Mesothelial cell of epicardium (in vitro differentiated cells): ENCODE measurements at places on chromosomes 1 and 21. TPM values are rescaled to one million over a fixed set of nuclear protein-coding genes. Genes with fewer than 3 reads are reported as not detected.

- no peak overlapping the region for H3K4me3 ChIP-seq
- H3K27ac ChIP-seq = no peak overlapping the region
- no peaks in the 10 kb centered on the region for H3K4me1 ChIP-seq
- no peak for DNase-seq
- H3K36me3 ChIP-seq = no peaks in the 10 kb centered on the region
Observed at GRCh38 chr1:67648582-67649326, 36.2 kb upstream of the GADD45A start.

Gene TOE1
- total RNA-seq = 10.9 to 14.0 TPM (median 13.2 TPM) in 3 replicates

DNA sequence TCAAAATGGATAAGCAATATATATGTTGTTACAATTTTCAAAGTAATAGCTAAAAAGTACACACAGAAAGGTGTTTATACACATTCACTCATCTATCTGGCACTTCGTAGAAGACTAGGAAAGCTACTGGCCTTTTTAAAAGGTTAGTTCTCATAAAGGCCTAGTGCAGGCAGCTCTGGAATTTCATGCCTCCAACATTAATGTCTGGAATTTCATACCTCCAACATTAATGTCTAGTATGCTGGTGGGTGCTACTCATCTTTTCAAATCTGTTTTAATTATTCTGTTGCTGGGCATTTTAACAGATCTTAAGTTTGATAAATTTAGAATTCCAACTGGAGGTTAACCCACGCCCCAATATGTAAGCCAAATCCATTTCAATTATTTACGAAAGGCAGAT is 124.2 kb downstream of the AKT3 start:
- peak overlapping the region; percentile 86 for H3K27ac ChIP-seq
- no peaks in the 10 kb centered on the region for H3K27me3 ChIP-seq
- no peak for DNase-seq
- H3K4me3 ChIP-seq = no peak overlapping the region

DNA sequence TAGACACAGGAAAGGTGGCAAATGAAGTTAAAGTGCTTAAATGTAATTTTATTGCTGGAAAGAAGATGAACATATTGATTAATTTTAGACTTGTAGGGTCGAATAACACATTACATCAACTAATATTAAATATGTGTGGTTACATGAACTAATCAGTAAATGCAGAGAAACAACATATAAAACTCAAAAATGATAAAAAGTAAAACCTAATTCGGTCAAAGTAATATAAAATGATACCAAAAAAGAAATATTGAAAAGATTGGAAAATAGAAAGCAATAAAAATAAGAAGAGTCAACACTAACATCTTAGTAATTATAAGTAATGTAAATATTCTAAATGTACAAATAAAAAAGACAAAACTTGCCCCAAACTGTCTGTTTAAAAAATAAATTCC is 43.3 kb downstream of the CD53 start:
- no peaks in the 10 kb centered on the region for H3K27me3 ChIP-seq
- H3K27ac ChIP-seq = no peak overlapping the region
- no peaks in the 10 kb centered on the region for H3K36me3 ChIP-seq
- H3K4me1 ChIP-seq = no peaks in the 10 kb centered on the region
- no peak overlapping the region for H3K4me3 ChIP-seq
- DNase-seq = no peak

- DNase-seq = no peak
- no peak overlapping the region for H3K4me3 ChIP-seq
- peaks cover 6% of the 10 kb centered on the region for H3K36me3 ChIP-seq
- no peak overlapping the region for H3K27ac ChIP-seq
Observed at GRCh38 chr1:229248821-229249817, 21.8 kb upstream of the RAB4A start.

Gene TAL1
- 0.09 to 0.24 TPM in 2 of 3 replicates, not detected in the other for total RNA-seq

GRCh38 chr1:62381831-62382657 is 54.8 kb upstream of the USP1 start:
- DNase-seq = no peak
- no peaks in the 10 kb centered on the region for H3K36me3 ChIP-seq
- H3K27me3 ChIP-seq = no peaks in the 10 kb centered on the region
- H3K4me3 ChIP-seq = no peak overlapping the region
- no peak overlapping the region for H3K27ac ChIP-seq

GRCh38 chr1:4177425-4178150 is 277.5 kb upstream of the C1orf174 start:
- peaks cover 14% of the 10 kb centered on the region for H3K27me3 ChIP-seq
- no peak overlapping the region for H3K4me3 ChIP-seq
- H3K4me1 ChIP-seq = no peaks in the 10 kb centered on the region
- H3K27ac ChIP-seq = no peak overlapping the region
- H3K36me3 ChIP-seq = no peaks in the 10 kb centered on the region
- no peak for DNase-seq

Gene SPATA17
- 1.5 to 2.9 TPM (median 2.3 TPM) in 3 replicates for total RNA-seq

- no peak overlapping the region for H3K4me3 ChIP-seq
- DNase-seq = no peak
- peaks cover 13% of the 10 kb centered on the region for H3K36me3 ChIP-seq
Observed at GRCh38 chr1:27542463-27543273, 52.7 kb upstream of the WASF2 start.

- no peak for DNase-seq
- peaks cover 15% of the 10 kb centered on the region for H3K4me1 ChIP-seq
- H3K4me3 ChIP-seq = peak overlapping the region; percentile 9
- peaks cover 9% of the 10 kb centered on the region for H3K36me3 ChIP-seq
Observed at GRCh38 chr21:34552360-34553098, 40.5 kb upstream of the KCNE1 start.

- no peaks in the 10 kb centered on the region for H3K27me3 ChIP-seq
Observed at GRCh38 chr1:91529856-91530255, 29.2 kb downstream of the CDC7 start.

GRCh38 chr1:54510715-54511270 is 37.2 kb upstream of the ACOT11 start:
- H3K4me3 ChIP-seq = no peak overlapping the region
- H3K4me1 ChIP-seq = no peaks in the 10 kb centered on the region
- no peak for DNase-seq

DNA sequence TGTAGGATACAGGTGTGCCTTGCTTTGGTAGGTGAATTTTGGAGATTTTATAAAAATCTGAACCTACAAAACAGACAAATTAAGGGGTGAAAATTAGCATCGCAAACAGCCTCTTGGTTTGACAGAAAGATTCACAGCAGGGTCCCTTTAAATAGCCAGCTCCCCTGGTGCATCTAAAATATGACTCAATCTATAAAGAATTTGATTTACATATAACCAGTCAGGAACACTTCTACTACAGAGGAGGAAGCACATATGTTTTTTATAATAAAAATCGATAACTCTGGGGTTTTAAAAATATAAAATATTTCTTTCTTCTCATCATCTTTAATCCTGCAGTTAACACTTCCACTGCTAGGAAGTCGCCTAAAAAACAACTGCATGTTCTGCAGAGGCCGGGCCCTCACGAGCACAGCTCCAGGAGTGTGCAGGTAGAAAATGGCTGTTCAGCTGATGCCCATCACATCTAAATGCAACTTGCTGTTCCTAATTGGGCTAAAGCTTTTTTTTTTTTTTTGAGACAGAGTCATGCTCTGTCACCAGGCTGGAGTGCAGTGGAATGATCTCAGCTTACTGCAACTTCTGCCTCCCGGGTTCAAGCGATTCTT is 203.4 kb downstream of the HS2ST1 start:
- no peak overlapping the region for H3K27ac ChIP-seq
- peaks cover 12% of the 10 kb centered on the region for H3K4me1 ChIP-seq
- H3K27me3 ChIP-seq = no peaks in the 10 kb centered on the region
- no peak overlapping the region for H3K4me3 ChIP-seq
- no peaks in the 10 kb centered on the region for H3K36me3 ChIP-seq

Gene MROH9
- not detected in 3 replicates for total RNA-seq

- H3K27ac ChIP-seq = peak overlapping the region; percentile 62
- peaks cover 4% of the 10 kb centered on the region for H3K4me1 ChIP-seq
- H3K27me3 ChIP-seq = no peaks in the 10 kb centered on the region
- H3K4me3 ChIP-seq = no peak overlapping the region
Observed at GRCh38 chr1:44970317-44970716, 16.1 kb downstream of the EIF2B3 start.

Gene SLC30A10
- 0.90 to 1.6 TPM (median 1.1 TPM) in 3 replicates for total RNA-seq

- no peaks in the 10 kb centered on the region for H3K4me1 ChIP-seq
- H3K4me3 ChIP-seq = no peak overlapping the region
- no peaks in the 10 kb centered on the region for H3K36me3 ChIP-seq
- no peak overlapping the region for H3K27ac ChIP-seq
Observed at GRCh38 chr1:215677112-215677511, 110.0 kb downstream of the KCTD3 start.

DNA sequence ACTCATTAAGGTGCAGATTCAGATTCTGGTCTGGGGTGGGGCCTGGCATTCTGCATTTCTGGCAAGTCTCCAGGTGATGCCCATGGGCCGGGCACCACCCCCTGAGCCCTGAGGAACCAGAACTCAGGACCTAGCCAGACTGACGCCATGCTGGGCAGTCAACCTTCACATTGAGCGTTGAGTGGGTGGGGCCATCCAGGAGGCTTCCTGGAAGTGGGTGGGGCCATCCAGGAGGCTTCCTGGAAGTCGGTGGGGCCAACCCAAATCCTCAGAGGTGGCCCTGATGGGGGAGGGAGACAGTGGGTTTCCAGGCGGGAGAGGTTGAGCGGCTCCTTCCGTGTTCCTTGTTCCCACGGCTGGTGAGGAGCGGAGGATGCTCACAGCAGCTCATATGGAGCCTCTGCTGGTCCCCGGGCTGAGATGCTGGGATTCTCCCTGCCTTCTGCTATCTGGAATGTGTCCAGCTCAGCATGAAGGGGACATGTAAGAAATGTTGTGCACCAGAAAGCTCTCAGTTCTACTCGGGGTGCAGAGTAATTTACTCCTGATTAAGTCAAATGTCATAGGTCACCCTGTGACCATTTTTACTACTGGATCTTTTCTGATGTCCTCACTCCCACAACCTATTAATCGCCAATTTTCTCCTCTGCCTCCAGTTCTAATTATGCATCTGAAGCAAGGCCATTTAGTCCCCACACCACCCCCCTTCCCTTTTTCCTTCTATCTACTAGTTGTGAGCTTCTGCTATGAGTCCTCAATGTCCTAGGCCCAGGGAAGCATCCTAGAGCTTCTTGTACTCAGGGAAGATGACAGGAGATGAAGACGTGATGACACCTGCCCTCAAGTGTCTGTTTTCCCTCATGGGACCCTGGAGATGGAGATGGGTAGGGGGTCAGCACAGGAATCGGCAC is 435.4 kb downstream of the PTPRU start:
- peaks cover 1% of the 10 kb centered on the region for H3K4me1 ChIP-seq
- no peaks in the 10 kb centered on the region for H3K36me3 ChIP-seq
- no peak overlapping the region for H3K4me3 ChIP-seq
- H3K27me3 ChIP-seq = peaks cover 29% of the 10 kb centered on the region

DNA sequence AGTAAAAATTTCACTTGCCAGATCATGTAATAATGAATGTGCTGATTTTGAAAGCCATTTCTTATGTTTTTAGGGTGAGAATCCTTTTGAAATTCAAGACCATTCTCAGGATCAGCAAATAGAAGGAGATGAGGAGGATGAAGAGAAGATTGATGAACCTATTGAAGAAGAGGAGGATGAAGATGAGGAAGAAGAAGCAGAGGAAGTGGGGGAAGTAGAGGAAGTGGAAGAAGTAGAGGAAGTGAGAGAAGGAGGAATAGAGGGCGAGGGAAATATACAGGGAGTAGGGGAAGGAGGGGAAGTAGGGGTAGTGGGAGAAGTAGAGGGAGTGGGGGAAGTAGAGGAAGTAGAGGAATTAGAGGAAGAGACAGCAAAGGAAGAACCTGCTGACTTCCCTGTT is 32.4 kb downstream of the ZNF326 start:
- peaks cover 58% of the 10 kb centered on the region for H3K36me3 ChIP-seq
- DNase-seq = no peak
- H3K27me3 ChIP-seq = no peaks in the 10 kb centered on the region
- H3K27ac ChIP-seq = no peak overlapping the region
- H3K4me3 ChIP-seq = no peak overlapping the region

GRCh38 chr1:223835754-223836153 is 10.0 kb downstream of the TP53BP2 start:
- H3K4me1 ChIP-seq = peaks cover 37% of the 10 kb centered on the region
- H3K4me3 ChIP-seq = no peak overlapping the region
- peaks cover 1% of the 10 kb centered on the region for H3K36me3 ChIP-seq
- no peak overlapping the region for H3K27ac ChIP-seq

Gene NUDT4B
- total RNA-seq = 0.34 to 0.44 TPM in 2 of 3 replicates, not detected in the other

DNA sequence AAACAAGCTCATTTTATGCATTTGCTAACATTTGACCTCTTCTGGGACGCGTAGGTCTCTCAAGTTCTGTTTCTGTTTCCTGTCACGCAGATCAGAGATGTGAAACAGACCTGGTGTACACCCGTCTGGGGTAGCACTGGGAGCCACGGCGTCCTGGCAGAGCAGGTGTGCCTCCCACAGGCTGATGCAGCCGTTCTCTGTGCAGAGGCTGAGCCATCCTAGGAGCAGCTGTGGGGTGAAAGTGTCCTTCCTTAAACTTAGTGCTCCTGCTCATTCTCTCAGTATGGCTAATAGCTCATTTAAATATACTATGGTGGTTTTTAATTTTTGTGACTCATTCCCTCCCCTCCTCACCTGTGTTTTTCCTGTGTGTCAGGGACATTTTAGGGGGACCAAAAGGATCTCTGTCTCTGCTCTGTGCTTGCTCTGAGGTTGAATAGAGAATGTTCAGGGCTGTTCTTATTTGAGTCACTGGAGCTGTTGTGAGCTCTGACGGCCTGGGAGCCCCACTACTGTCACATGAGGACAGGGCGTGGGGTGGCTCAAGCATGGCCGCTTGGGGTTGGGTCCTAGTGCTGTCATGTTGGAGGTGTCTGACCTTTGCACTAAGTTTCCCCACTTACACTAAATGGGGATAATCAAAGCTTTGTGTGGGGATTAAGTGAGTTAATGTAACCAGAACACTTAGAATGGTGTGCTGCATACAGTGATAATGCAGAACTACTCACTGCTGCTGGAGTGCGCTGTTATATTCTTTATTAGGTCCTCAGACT is 43.0 kb downstream of the GALNT2 start:
- H3K4me1 ChIP-seq = peaks cover 34% of the 10 kb centered on the region
- no peak overlapping the region for H3K27ac ChIP-seq
- H3K4me3 ChIP-seq = no peak overlapping the region
- DNase-seq = no peak
- H3K36me3 ChIP-seq = no peaks in the 10 kb centered on the region

Gene MTARC1
- total RNA-seq = 10.8 to 12.1 TPM (median 11.9 TPM) in 3 replicates

Gene KCNJ15
- total RNA-seq = 0.70 to 1.9 TPM (median 1.1 TPM) in 3 replicates

Gene SYPL2
- 0.11 to 0.22 TPM (median 0.14 TPM) in 3 replicates for total RNA-seq

DNA sequence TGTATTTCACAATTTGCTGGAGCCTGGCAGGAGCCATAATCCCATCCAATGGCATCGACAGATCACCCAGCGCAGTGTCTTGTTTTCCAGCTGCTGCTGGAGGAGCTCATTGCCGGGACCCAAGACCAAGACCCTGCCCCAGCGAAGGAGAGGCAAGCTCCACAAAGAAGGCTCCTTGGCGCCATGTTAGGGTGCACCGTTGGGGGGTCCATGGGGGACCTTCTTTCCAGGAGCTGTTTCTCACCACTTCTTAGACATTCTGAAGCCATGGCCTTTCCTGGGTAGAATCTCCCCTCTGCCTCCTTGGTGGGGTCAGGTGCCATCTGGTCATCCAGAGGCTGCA is 31.1 kb downstream of the AJAP1 start:
- no peaks in the 10 kb centered on the region for H3K36me3 ChIP-seq
- no peak overlapping the region for H3K4me3 ChIP-seq
- no peaks in the 10 kb centered on the region for H3K4me1 ChIP-seq
- no peak overlapping the region for H3K27ac ChIP-seq
- DNase-seq = no peak
